ENCODE measurements at places on chromosomes 6 and 20. TPM values are rescaled to one million over a fixed set of nuclear protein-coding genes. Genes with fewer than 3 reads are reported as not detected.
A peak's percentile ranks its signal among the peaks of the same experiment; 100 is the strongest.

GRCh38 chr20:39960522-39961428 is 728.3 kb downstream of the MAFB start:
- DNase-seq, result no peak

GRCh38 chr20:24798930-24799705 is 150.0 kb upstream of the CST7 start:
- no peak for DNase-seq

DNA sequence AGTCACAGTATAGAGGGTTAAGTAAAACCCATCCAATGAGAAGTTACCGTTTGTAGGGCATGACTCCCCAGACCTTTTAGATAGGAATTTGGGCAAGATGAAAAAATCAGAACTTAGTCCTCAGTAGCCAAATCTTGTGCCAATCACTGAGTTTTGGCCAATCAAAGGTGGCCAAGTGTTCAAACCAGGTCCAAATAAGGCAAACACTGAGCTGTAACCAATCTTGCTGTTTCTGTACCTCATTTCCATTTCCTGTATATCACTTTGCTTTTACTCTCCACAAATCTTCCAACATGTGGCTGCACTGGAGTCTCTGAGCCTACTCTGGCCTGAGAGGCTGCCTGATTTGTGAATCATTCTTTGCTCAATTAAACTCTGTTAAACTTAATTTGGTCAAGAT is 81.8 kb upstream of the GPR6 start:
- DNase-seq, result no peak

- DNase-seq, result no peak
Observed at GRCh38 chr6:43428112-43428570, 800 bp downstream of the ABCC10 start.

- no peak for DNase-seq
Observed at GRCh38 chr6:36962874-36963273, 8.3 kb downstream of the PI16 start.

DNA sequence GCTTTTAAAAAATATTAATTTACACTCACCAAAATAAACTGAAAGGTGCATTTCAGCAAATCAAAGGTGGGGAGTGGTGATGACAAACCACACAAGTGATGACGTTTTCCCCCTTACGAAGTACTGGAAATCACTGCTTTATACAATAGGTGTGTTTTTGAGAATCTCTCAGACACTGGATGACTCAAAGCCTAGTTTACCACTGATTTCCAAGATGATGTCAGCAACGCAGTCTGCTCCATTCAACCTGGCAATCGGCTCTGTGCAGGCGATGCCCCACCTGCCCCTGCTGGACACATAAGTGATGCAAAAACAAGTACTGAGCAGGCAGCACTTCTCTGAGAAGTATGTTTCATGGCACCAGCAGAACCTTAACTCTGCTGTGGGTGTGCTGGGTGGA is 114.4 kb downstream of the SOD2 start:
- DNase-seq, result no peak

DNA sequence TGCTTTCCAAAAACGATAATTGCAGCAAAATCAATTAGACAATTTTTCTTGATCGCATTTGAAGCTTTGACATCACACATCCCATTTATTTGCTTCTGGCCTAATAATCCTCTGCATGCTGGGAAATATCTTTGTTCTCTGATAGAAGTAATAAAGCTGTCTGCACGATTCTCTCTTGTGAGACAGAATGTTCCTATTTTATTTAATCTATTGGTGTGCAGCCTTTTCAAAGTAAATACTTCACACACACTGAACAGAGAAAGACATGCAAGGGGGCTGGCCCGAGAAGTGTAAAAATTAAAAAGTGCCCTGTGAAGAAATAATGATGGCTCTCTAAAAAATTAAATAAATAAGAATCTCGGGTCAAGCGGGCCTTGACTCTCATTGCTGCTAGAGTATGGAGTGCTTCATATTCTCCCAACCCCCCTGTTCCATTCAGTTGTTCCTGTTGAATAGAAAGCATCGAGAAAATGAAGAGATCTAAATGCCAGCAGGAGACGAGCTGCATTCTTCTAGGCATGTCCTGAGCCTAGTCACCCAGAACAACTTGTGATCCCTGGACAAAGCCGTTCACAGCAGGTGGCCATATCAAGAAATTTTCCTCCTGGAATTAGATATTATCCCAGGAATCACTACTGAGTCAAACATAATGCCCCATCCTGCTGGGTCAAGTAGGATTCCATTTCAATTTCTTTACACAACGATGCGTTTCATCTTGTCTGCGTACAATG is 625.9 kb upstream of the EPHA7 start:
- no peak for DNase-seq

DNA sequence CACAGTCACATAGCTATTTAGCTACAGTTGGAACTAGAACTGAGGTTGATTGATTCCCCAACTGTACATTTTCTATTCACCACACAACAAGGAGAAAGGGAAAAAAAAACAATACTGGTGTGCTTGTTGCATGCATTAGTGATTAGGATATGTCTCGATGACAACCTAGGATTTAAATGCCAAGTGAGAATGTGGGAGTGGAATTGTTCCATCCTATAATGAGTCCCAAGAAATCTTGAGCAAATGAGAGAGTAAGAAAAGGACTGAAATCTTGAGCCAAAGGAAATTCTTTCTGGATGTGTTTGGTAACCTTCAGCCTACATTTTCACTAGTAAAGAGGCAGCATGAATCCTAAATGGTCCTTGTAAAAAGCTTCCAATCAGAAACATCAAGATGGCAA is 232.7 kb downstream of the HIVEP2 start:
- DNase-seq, result no peak

GRCh38 chr6:157110607-157111006 is 212.7 kb downstream of the TMEM242 start:
- no peak for DNase-seq

DNA sequence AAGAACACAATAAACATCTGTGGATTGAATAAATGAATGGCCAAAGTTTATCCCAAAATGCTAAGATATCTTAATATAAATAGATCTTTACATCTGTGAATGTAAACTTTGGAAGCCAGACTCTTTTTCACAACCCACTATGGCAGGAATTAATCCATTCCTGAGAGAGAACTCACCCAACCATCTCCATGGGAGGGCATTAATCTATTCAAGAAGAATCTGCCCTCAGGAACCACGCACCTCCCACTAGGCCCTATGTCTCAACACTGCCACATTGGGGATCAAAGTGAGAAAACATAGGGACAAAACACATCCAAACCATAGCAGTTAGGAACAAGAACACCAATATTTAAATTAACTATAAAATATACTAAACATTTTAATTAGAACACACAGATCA is 3.4 kb downstream of the UBE3D start:
- no peak for DNase-seq

GRCh38 chr6:46410334-46410953 is 80.8 kb downstream of the RCAN2 start:
- DNase-seq, result no peak

- no peak for DNase-seq
Observed at GRCh38 chr6:49646130-49646824, 9.6 kb upstream of the RHAG start.

DNA sequence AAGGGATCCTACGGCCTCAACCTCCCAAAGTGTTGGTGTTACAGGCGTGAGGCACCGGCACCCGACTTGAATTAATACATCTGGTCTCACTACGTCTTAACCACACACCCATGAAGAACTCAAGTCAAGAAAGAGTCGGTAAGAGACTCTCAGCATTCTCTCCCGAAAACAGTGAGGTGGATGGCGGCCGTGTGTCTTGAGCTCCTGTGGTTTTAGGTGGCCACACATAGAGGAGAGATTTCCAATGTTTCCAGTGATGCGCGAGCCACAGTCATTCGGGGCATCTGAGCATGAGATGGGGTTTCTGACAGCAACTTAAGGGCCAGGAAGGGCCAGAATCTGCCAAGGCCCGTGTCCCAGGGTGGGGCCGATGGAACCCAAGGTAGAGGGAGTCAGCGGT is 766.4 kb upstream of the DEFB115 start:
- peak; percentile 22 for DNase-seq

DNA sequence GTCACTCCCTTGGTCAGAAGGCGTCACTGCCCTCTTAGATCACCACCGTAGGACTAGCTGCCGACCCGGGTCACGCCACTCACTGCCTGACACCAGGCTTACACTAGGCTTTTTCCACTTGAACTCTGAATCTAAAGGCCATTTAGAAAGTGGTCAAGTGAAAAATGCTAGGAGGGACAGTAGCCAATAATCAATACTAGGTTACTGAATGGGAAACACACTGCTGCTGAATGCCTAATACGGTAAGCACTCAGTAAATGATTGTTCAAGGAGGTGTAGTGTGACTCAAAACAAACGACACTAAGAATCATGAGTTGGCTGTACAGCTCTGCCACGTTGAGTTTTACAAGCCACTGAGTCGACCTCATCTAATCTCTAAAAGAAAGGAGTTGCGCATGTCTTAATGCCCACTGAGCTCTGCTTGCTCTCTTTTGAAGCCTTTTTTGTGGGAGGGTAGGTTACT is 760 bp upstream of the IBTK start:
- DNase-seq, result no peak

DNA sequence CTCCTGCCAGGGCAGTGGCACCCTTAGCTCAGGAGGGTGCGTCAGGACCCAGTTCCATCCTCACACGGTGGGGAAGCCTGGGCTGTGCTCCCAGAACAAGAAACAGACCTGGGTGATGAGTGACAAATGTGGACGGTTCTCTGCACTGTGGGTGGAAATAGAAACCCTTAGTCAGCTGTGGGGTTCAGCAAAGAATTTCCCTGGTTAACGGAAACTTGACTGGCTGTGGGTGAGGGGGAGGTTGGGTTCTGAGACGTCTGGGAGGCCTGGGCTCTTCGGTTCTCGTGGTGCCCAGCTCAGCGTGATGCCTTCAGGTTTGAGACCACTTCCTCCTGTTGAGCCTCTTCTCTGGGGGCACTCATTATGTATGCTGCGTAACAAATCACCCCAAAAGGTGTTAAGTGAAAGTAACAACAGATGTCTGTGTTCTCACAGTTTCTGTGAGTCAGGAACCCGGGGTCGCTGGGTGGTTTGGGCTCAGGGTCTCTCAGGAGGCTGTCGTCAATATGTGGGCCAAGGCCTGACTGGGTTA is 53.1 kb upstream of the FAM83D start:
- no peak for DNase-seq

- DNase-seq, result no peak
Observed at GRCh38 chr20:18267815-18268214, 20.5 kb upstream of the ZNF133 start.

GRCh38 chr20:37185686-37186085 is 6.3 kb upstream of the MROH8 start:
- no peak for DNase-seq

DNA sequence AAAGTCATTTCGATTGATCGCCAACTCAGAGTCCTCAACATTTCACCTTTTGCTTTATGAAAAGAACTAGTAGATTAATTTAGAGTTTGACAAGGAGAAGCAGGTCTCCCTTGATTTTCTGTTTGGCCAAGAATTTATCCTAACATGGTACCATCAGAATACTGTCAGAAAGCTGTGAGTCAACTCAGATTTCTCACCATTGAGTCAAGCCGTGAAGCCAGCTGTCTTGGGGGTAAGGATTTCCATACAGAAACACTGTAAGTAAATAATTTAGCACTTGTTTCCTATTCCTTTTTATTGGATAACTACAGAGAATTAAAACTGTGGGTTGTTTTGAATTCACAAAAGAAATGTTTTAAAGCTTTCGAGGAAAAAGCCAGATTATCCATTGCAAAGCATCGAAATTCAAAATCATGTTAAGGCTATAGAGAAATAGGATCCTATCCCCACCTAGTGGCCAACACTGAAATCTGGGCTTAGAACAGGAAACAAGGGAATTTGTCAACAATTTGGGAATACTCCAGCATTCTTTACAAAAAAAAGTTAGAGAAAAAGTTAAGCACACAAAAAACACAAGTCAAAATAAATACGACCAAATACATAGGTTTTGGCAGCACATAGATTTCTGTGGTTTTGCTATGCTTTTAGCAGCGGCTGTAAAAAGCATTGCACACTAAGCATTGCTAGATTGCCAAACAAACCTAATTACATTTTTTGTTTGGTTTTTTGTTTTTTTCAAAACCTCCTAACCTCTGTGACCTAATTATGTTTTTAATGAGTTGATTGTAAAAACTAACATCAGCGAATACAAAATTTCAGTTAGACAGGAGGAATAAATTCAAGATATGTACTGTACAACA is 44.2 kb downstream of the COL11A2 start:
- no peak for DNase-seq

DNA sequence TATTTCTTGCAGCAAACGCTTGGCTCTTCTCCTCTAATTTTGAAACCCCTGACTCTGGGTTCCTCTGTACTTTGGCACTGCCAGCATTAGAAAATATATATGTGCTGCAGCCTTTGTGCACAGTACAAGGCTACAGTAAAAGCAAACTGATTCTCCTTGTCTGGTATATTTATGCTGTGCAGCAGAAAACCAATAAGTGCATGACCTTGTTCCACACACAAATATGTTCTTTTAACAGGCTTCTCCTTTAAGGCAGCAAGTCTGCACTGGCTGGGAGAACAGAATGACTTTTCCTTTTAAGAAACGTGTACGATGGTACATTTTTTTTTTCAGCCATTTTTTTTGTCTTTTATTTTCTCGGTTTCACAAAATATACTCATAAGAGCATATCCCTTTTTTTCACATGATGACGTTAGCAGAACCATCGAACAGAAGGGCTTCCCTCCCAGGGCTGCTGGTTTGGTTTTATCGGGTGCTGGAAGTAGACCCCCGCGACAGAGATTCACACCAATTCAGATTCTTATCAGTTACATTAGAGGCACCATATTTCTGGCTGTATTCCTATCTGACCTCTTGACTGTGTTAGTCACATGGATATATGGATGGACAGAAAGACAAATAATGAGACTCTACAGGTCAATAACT is 129.9 kb upstream of the ARID1B start:
- DNase-seq, result no peak

DNA sequence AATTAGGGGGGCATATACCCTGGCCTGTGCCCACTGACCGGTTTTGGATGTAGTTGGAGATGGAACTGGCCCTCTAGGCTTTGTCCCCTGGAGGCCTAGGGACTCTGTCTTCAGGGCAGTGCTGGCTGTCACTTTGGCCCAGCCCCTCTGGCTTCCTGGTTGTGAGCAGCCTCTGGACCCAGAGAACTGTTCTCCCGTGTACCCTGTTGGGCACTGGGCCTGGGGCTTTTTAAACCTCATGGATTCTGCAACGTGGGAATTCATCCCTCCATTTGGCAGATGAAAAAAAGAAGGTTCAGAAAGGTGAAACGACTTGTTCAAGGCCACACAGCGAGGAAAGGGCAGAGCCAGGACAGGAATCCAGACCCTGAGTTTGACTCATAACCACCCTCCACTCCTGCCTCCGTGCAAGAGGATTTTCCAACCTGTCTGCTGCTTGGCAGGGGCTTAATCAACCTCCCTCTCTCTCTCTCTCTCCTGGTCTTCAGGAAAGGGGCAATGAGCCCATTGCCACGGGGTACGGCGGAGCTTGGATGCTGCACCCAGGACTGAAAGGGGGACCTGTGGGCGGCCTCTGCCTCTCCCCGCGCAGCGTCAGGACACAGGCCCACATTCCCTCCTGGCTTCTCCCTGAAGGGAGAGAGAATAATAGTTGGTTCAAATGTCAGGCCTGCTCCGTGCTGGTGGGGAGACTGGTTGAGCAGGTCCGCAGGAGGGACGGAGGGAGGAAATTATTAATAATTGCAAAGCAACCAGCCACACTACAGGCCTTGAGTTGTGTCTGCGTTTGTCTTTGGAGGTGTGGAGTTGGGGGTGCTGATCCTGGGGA is 56.0 kb downstream of the CEBPB start:
- peak; percentile 63 for DNase-seq

The PLN gene
- 5.7 TPM for total RNA-seq

The MTRF1L gene
- total RNA-seq, result 13.1 TPM

The SAMD5 gene
- total RNA-seq, result 0.80 TPM

The SCRT2 gene
- total RNA-seq, result not detected

The TRIM10 gene
- total RNA-seq, result not detected

The GGTLC1 gene
- total RNA-seq, result not detected

The HLA-DMA gene
- total RNA-seq, result 28.5 TPM

The LGSN gene
- total RNA-seq, result not detected

The CST2 gene
- total RNA-seq, result not detected

The GSTA3 gene
- total RNA-seq, result not detected
